ENCODE measurements at places on chromosomes 16 and 17. TPM values are rescaled to one million over a fixed set of nuclear protein-coding genes. Genes with fewer than 3 reads are reported as not detected.

The TMC8 gene
- total RNA-seq = 3.0 TPM

The HSD17B1 gene
- total RNA-seq = 3.7 TPM

GRCh38 chr17:77422748-77423113 lies 282.0 kb downstream of the SEC14L1 start:
- H3K36me3 ChIP-seq = no peaks in the 10 kb centered on the region
- peaks cover 92% of the 10 kb centered on the region for H3K4me1 ChIP-seq
- DNase-seq = no peak

- H3K4me1 ChIP-seq = peaks cover 78% of the 10 kb centered on the region
- H3K27ac ChIP-seq = peak overlapping the region; percentile 86
- peaks cover 6% of the 10 kb centered on the region for H3K36me3 ChIP-seq
Observed at GRCh38 chr16:67458121-67458641, 22.8 kb downstream of the ATP6V0D1 start.

The KDM8 gene
- 4.6 TPM for total RNA-seq

The TMC7 gene
- total RNA-seq = 0.52 TPM

The CYGB gene
- 15.8 TPM for total RNA-seq

The SLX4 gene
- 6.0 TPM for total RNA-seq

The TMEM238L gene
- total RNA-seq = 2.0 TPM

The HES7 gene
- not detected for total RNA-seq

The CD300LB gene
- not detected for total RNA-seq

- no peak overlapping the region for H3K27ac ChIP-seq
- H3K4me3 ChIP-seq = no peak overlapping the region
- peaks cover 5% of the 10 kb centered on the region for H3K4me1 ChIP-seq
- DNase-seq = no peak
- no peaks in the 10 kb centered on the region for H3K27me3 ChIP-seq
Observed at GRCh38 chr16:65908568-65908967, 457.9 kb upstream of the CDH5 start.

DNA sequence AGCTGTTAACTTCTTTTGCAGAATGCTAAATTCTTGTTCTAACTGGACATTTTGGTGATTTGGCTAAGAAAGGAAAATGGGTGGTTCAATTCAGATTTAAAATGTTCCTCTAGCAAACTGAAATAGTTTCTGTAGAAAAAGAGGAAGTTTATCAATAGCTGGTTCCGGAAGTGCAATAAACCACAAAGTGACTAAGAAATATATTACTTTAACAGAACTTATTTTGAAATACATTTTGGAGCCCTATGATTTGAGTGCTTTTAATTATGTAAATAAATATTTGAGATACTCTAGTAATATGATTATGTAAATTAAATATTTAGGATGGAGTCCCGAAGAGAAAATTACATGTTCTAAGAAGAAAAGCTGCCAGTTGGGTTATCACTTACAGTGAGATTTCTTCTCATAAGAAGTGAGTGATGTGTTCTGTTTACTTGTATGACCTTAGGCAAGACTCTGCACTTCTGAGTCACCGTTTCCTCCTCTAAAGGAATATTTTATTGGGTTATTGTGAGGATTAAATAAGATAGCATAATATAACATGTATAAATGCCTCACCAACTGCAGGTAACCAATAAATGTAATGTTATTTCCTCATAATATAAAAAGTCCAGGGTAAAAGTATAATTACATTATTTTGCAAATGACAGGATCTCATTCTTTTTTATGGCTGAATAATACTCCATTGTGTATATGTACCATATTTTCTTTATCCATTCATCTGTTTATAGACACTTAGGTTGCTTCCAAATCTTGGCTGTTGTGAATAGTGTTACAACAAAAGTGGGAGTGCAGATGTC lies at the start of gene EVI2B:
Gene EVI2B (minus strand): TSS at position 73 of the 800 bp plus-strand sequence. CDS start 8,445 bp downstream, outside the sequence.
- H3K36me3 ChIP-seq = no peaks in the 10 kb centered on the region
- peaks cover 12% of the 10 kb centered on the region for H3K4me1 ChIP-seq
- peak within 1 kb of the TSS; percentile 27 for H3K4me3 ChIP-seq
- no peaks in the 10 kb centered on the region for H3K27me3 ChIP-seq
- peak within 1 kb of the TSS; percentile 32 for H3K27ac ChIP-seq

The TBC1D3K gene
- not detected for total RNA-seq

GRCh38 chr17:11682646-11683045 lies 84.4 kb downstream of the DNAH9 start:
- DNase-seq = no peak
- no peaks in the 10 kb centered on the region for H3K27me3 ChIP-seq
- no peak overlapping the region for H3K27ac ChIP-seq

DNA sequence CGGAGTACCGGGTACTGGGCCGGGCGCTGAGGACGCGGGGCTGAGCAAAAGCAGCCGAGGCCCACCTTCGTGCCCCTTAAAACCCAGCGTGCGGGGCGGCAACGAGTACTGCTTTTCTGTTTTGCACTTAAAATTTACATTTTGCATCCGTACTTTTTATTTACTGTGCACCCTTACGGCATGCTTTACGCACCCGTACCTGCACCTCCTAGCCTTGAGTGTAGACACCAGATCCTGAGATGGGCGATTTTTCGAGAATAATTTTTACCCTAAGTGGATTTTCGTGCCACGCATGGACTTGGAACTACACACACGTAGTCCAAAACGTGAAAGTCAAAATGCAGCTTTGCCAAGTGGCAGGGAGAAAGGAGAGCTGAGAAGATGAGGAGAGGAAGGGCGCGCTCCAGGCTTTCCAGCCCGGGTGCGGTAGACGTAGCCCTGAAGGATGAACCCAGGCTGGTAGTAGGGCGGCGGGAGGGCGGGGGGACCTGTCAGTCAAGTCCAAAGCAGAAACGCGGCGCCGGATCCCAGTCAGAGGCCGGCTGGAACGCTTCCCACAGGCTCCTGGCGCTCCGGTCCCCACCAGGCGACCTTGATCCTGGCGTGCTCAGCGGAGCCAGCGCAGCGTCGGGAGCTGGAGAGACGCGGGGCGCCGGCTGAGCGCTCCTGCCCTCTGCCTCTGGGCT lies 1.2 kb upstream of the CBLN1 start:
- no peak overlapping the region for H3K27ac ChIP-seq
- peak overlapping the region; percentile 45 for H3K4me3 ChIP-seq
- H3K4me1 ChIP-seq = peaks cover 50% of the 10 kb centered on the region
- H3K27me3 ChIP-seq = peaks cover 95% of the 10 kb centered on the region

The CCL17 gene
- total RNA-seq = not detected

The TMED6 gene
- 0.98 TPM for total RNA-seq

- no peak overlapping the region for H3K4me3 ChIP-seq
- H3K27me3 ChIP-seq = no peaks in the 10 kb centered on the region
- DNase-seq = peak; percentile 92
- no peaks in the 10 kb centered on the region for H3K36me3 ChIP-seq
- peaks cover 32% of the 10 kb centered on the region for H3K4me1 ChIP-seq
Observed at GRCh38 chr17:17028059-17028877, 14.0 kb upstream of the MPRIP start.

The TOP2A gene
- 8.1 TPM for total RNA-seq

DNA sequence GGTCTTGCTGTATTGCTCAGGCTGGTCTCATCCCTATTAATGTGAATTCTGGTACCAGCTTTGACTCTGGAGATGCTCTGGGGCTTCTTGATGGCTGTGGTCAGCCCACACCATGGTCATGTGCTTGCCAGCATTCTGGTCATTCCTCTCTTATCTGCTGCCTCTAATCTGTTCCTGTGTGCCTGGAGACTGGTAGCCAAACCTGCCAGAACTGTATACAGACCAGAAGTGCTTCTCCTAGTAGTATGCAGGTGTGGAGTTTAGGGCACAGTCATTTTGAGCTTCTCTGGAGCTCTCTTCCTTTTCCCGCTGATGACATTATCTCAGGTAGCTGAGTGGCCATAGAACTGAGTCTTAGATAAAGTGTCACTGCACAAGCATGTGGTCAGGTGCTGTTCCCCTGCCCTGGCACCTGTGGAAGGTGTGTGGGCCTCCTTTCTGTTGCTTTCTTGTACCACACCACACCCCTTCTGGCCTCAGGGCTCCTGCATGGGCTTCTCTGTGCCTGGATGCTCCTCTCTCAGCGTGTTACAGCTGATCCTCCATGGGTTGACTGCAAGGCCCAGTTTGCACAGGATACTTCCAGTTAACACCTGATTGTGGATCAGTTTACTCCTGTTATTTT lies 162.7 kb downstream of the SPECC1 start:
- no peaks in the 10 kb centered on the region for H3K36me3 ChIP-seq
- no peak for DNase-seq
- H3K4me3 ChIP-seq = no peak overlapping the region
- H3K27ac ChIP-seq = no peak overlapping the region
- H3K4me1 ChIP-seq = no peaks in the 10 kb centered on the region

DNA sequence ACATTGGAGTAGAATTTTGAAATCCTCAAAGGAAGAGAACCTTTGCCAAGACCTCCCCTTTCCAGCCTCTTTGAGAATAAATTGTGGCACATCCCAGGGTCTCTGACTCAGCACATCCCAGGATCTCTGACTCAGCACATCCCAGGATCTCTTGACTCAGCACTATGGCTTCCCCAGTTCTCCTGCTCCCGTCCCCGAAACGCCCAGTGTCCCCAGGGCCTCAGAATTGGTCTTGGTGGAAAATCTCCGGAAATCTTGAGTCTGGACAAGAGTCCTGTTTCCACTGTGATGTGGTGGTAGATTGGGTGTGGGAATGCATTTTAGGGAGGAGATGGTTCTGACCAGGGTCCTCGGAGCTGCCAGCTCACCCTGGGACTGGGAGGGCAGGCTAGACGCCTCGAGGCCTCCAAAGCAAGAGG lies 19.2 kb downstream of the PLXDC1 start:
- DNase-seq = no peak
- H3K4me3 ChIP-seq = no peak overlapping the region

- no peak overlapping the region for H3K27ac ChIP-seq
- peaks cover 18% of the 10 kb centered on the region for H3K4me1 ChIP-seq
- DNase-seq = peak; percentile 84
- no peaks in the 10 kb centered on the region for H3K27me3 ChIP-seq
- peak overlapping the region; percentile 50 for H3K4me3 ChIP-seq
- no peaks in the 10 kb centered on the region for H3K36me3 ChIP-seq
Observed at GRCh38 chr17:21511363-21512195, 135.4 kb downstream of the KCNJ12 start.
